Progenitor cell of endocrine pancreas (in vitro differentiated cells): ENCODE measurements at places on chromosomes 4 and X.
A peak's percentile ranks its signal among the peaks of the same experiment; 100 is the strongest.

DNA sequence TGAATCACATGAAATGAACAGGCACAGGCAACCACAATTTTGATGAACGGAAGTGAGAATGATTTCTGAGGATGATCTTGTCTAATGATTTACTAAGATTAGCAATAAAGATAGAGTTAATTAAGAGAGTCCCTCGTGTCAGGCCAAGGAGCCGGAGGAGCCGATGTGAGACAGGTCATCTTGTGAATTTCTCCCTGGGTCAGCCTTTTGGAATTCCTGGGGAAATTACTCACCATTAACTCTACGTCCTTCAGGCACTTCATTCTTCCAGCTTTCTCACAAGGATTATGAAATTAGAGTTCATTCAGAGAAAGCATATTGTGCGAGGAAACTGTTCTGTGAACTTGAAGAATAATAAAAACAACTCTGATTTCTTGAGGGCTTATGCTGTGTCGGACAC lies 86.7 kb downstream of the PSAPL1 start:
- DNase-seq = no peak

DNA sequence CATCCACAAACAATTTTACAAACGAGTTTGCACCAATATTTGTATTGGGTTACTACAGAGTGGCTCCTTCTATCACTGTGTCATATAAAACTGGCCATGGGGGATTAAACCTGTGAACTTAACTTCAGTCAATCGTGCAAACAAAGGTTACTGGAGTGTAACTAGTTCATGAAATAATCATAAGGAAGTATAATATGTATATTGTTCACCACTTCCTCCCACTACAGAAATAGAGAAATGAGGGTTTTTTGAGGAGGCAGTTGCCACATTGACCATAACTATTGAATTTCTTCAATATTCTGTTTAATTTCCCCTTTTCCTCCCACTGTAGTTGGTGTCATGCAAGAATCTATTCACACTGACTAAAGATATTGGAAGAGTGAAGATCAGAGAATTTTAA lies at the start of gene GPR82:
Gene GPR82, plus strand, starts transcription at position 356 of the 400 bp plus-strand sequence. CDS start 2,846 bp downstream, outside the sequence.
- DNase-seq = no peak

GRCh38 chr4:1234811-1235292 lies 14.1 kb downstream of the CTBP1 start:
- DNase-seq = no peak

DNA sequence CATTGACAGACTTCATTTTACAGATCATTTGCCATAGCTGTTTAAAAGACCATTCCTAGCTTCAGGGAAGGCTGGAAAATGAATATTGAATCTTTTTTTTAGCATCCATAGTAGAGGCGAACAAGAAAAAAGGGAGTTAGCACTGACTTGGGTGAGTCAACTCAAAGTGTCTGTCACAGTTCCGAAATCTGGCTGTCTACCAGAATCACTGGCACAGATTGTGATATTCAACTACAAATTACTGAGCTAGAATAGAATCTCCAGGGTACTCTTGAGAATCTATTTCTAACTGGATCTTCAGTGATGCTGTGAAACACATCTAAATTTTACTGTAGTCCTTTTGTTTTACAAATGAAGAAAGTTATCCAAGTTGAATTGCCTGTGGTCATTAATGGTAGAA lies 31.5 kb downstream of the SEC24B start:
- no peak for DNase-seq

DNA sequence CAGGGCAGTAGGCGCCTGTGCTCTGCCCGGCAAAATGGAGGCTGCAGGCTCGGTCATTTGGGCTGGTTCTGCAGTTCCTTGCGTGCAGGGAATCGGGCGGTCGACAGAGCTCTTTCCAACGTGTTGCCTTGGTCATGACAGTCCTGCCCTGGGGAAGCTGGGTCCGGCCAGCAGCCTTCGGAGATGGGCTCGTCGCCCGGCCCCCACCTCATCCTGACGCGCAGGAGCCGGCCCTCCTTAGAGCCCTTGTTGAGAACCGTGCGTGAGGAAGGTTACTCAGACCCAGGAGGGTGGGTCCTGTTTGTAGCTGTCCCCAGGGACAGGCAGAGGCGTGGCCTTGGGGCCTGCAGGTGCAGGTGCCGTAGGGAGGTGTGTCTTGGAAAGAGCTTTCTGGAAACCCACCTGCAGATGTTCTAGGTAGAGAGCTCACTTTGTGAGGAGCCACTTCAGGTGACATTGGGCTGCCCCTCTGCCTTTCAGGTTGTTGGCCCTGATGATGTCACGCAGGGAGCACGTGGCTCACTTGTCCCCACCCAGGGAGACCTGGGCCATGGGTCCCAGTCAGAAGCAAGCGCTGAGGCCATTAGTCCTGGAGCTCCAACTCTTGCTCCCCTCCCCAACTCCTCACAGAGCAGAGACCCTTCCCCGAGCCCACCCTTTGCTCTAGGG lies 15.2 kb upstream of the HGFAC start:
- no peak for DNase-seq

DNA sequence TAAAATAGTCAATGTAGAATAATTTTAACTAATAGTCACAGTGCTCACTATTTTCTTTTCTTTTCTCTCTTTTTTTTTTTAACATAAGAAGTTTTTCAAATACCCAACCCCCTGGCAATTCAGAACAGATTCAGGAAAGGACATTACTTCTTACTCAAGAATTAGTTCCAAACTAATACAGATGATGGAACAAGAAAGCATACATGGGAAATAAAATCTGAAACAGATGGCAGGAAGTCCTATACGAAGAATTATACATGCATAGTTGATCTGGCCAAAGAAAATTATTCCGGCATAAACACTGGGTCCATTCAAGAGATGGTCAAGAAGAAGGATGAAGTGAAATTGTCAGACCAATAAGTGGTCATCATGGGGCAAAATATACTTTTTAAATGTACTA lies 614.4 kb upstream of the INTU start:
- no peak for DNase-seq

DNA sequence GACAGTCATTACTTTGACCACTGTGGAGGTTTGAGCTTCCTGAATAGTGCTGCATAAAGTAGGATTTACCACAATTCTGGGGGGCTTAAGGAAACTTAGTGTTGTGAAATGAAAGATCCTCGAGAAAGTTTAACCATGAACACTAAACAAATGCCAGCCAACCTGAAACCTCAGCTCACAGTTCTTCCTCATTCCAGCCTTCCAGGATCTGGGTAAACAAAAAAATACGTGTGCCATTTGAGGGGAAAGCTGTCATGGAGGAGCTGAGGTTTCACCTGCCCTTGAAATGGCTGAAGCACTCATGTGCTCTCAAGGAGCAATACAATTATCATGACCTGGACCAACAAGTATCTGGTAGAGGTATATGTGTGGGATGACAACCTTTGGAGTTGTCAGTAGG lies 142.7 kb downstream of the NPNT start:
- DNase-seq = no peak

- DNase-seq = no peak
These were observed 15.6 kb downstream of the XKRX start for GRCh38 chrX:100913111-100913510.

GRCh38 chrX:22634751-22635150 lies 362.0 kb downstream of the CBLL2 start:
- DNase-seq = no peak

- peak; percentile 16 for DNase-seq
These were observed 4.9 kb upstream of the ZNF81 start for GRCh38 chrX:47831788-47832187.

DNA sequence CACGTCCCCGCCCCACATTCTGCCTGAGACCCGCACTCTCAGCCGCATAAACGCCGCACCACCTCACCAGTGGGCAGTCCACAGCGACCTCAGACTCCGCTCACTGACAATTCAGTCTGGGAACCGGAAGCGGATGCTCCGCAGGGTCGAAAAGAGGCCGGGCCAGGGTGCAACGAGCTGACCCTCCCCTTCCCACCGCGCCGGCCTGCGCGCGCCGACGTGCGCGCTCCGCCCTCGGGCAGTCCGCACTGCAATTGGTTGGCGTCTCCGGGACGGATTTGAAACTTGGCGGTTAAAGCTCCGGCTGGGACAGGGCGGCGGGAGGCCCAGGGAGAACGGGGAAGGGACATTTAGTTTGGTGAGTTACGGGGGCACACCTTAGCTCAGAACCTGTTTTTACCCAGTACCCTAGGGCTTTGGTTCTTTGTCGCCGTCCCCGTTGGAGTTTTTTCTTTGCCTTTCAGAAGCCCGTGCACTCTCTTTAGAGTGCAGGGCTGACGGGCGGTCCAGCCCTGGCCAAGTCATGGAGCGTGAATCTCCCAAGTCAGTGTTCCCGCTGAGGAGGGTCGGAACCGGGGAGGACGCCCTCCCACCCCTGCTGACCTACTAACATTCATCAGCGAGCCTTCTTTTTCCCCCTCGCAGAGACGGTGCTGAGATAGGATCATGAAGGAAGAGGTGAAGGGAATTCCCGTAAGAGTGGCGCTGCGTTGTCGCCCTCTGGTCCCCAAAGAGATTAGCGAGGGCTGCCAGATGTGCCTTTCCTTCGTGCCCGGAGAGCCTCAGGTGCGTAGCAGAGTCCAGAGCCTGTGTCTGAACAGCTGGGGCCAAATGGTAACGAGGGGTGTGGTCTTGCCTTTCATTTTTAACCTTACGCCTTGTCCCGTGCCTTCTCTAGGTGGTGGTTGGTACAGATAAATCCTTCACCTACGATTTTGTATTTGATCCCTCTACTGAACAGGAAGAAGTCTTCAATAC lies at the start of the genes KIF4A and PDZD11:
Gene KIF4A, plus strand, starts transcription at position 312 of the 978 bp plus-strand sequence. Its CDS starts 355 bp downstream, at position 667.
Gene PDZD11, minus strand, starts transcription at position 135 of the 978 bp plus-strand sequence. CDS start 586 bp downstream, outside the sequence.
- DNase-seq = peak; percentile 66

DNA sequence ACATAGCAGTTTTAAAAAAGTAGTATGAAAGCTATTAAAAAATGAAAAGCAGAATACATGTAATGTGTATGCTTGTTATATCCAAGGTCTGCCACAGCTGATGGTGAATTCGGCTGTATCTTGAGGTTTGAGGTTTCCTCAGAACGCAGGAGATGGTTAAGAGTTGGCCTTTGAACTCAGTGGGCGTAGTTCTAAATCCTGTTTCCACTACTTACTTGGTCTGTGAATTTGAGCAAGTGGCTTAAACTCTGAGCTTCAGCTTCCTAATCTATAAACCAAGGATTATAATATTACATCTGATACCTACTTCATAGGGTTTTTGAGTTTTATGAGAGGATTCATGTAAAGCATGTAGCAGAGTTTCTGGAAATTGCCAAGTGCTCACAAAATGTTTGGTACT lies 125.2 kb downstream of the STIM2 start:
- DNase-seq = no peak

- DNase-seq = no peak
These were observed 583.9 kb downstream of the NLGN4X start for GRCh38 chrX:5644776-5645175.

- no peak for DNase-seq
These were observed 59.2 kb downstream of the NBDY start for GRCh38 chrX:56788229-56788628.

- DNase-seq = no peak
These were observed 15.1 kb upstream of the DCLK2 start for GRCh38 chr4:150063128-150063527.

DNA sequence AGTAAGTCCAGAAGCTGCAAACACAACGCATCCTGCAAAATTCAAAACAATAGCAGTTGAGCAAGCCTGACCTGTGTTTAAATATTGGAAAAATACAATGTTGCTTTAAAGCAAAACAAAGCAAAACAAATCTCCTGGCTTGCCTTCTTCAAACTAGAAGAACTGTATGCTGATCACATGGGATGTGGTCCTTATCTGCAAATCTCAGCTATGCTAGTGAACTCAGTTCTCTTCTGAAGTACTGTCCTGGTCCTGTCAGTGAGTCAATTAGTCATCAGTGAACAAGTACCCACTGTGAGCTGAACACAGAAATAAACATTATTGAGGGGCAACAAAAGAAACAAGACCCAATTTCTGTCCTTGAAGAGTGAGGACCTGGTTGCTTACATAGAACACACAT lies 522.5 kb downstream of the SMARCA1 start:
- no peak for DNase-seq

DNA sequence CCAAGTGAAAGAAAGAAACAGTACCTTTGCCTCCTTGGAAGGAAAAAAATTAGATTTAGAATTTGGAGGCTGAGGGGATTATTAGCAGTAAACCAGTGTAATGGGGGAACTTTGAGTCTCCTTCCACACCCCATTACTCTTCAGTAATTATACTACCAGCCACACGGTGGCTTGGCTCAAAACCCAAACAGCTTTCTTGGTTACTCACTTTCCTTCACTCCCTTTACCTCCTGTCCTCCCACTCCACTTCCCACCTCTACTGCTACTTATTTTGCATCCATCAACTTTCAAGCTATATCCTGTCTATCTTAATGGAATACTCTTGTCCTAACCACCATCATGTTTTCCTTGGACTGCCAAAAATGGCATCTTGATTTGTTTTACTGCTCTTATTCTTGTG lies 310.6 kb upstream of the AADAT start:
- DNase-seq = no peak

- no peak for DNase-seq
These were observed 1145.5 kb upstream of the POU3F4 start for GRCh38 chrX:82362550-82362949.

DNA sequence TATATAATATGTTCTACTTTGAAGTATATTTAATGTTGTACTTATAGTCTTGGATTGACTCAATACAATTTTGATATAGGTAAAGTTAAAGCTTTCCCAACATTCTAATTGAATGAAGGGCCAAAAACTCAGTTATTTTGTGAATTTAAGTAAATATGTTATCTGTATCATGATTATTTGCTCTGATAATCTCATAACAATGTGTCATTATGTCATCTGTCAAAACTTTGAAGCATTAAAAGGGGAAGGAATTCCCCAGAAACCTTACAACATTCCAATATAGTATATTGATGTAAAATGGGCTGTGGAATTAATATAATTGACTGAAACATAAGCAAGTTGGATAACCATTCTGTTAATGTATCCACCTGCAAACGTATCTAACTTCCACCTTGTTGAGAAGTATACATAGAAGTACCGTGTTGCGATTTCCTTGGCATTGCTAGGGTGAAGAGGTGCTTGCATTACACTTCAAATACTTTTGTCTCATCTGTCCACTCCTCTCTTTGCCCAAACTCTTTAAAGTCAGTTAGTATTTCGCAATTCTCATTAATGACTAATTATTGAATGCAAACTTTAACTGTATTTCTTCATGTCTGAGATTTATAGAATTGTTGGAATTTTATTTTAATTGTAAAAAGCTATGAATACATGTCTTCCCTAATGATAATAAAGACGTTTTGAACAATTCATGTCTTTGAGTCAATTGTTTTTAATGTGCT lies 1982.1 kb upstream of the ADGRL3 start:
- DNase-seq = no peak
